ENCODE measurements at places on chromosomes 5 and 9.

DNA sequence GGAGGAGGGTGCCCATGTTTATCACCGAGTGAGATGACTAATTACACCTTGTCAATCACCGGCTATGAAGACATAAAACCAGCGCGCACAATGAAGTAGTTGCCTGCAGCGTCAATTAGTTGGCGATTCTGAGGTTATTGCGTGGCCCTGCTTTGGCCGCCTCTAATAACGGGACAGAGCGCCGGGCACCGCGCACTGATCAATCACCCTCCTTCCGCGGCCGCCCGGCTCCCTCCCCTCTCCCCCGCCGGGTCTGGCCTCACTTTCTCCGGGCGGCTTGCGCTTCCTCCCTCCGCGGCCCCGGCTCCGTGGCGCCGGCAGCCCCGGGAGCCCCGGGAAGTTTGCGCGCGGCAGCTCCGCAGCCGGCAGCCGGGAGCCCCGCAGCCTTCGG, 3.3 kb upstream of the LHX2 start:
- DNase-seq = no peak

GRCh38 chr5:952597-953271, 55.9 kb upstream of the NKD2 start:
- no peak for DNase-seq

- no peak for DNase-seq
Observed at GRCh38 chr5:82684165-82684564, 393.0 kb downstream of the TMEM167A start.

DNA sequence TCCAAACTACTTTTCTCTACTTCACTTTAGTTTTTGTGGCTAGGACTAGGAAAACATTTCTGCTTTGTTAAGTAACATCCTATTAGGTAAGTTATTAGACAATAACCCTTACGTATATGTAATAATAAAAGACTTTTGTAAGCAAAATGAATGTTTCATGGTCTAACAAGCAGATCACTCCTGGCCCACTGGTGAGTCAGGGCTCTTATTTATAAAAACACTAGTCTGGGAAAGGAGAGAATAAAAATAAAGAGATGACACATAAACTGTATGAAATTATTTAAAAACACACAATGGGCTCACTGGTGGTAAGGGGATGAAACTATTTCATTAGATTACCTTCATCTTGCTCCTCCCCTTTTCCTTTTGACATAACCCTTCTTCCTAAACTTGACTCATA, 2212.2 kb upstream of the ACO1 start:
- no peak for DNase-seq

DNA sequence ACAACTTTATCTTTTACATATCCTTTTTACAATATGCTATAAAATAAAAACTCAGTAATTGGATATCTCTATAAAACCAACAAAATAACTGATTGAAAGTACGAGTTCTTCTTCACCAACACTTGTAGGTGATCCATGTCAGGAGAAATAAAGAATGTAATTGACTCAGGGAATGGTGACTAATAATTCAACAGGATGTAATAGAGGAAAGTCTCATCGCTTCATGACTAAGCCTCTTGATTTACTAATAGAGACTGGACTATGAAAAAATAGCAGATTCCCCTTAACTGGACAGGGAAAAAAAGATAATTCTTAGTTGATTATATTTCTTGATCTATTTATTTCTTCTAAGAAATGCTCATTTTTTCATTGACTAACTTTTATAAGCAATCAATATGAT, 507.7 kb upstream of the PTGER4 start:
- no peak for DNase-seq

GRCh38 chr9:33227008-33227398, 13.0 kb upstream of the SPINK4 start:
- peak; percentile 39 for DNase-seq

DNA sequence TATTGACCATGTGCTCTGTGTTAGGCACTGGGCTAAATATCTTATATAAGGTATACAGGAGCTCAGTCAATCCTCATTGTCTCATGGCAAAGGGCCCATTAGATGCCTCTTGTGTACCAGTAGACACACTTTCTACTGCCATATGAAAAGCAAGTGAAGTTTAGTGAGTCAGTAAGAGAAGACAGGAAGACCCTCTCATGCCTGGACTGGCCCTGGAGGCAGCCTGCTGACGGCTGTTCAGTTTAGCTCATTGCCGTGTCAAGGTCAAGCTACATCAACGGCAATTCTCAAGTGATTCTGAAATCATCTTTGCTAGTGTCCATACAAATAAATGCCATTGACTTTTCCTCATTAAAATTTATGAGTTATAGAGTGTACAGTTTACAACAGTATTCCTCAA, 237.9 kb downstream of the IRX1 start:
- DNase-seq = no peak

- no peak for DNase-seq
Observed at GRCh38 chr9:21679432-21679831, 123.0 kb upstream of the MTAP start.

DNA sequence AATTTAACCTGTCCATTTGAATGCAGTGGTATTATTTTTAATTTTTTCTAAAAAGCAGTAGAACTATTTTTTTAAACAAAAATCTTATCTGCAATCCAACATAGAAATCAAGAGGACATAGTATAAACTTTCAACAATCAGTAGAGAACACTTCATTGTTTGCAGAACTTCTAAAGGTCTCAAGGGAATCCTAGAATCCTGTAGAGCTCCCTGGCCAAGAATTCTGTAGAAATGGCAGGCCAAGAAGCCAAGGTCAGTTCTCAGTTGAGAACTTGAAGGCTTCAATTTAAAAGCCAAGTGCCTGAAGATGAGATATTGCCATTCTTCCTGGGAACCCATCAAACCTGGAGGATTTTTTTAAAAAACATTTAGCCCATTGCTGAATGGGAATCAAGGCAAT, 199.2 kb upstream of the KLF4 start:
- DNase-seq = no peak

DNA sequence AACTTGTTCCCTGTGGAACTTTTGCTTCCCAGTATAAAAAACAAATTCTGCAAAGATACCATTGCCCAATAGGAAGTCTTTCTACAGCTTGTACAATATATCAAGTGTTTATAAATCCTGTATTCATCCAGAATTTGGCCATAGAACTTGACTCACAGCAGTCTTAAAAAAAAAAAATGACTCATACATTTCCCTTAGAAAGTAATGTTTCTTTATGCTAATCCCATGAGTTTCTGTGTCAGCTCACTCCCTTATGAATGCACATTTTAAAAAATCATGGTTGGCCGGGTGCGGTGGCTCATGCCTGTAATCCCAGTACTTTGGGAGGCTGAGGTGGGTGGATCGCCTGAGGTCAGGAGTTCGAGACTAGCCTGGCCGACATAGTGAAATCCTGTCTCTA, 89.3 kb upstream of the DMRT1 start:
- DNase-seq = no peak

GRCh38 chr5:55343609-55344008, 35.8 kb downstream of the MTREX start:
- no peak for DNase-seq

DNA sequence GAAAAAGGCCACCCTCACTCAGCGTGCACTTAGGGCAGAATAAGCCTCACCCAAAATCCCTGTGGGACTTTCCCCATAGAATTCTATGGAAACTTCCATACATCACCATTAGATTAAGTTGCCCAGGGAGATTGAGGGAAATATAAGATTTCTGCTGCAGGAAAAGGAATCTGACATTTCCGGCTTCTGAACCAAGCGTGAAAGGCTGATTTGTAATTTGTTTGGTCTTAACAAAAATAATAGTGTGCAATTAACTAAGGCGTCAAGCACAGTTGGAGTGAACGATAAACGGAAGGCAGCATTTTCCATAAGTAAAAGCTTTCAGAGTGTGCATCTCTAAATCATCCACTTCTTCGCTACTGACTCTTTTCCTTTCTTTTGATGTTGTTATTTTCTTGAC, 14.0 kb downstream of the UBE2QL1 start:
- DNase-seq = no peak

DNA sequence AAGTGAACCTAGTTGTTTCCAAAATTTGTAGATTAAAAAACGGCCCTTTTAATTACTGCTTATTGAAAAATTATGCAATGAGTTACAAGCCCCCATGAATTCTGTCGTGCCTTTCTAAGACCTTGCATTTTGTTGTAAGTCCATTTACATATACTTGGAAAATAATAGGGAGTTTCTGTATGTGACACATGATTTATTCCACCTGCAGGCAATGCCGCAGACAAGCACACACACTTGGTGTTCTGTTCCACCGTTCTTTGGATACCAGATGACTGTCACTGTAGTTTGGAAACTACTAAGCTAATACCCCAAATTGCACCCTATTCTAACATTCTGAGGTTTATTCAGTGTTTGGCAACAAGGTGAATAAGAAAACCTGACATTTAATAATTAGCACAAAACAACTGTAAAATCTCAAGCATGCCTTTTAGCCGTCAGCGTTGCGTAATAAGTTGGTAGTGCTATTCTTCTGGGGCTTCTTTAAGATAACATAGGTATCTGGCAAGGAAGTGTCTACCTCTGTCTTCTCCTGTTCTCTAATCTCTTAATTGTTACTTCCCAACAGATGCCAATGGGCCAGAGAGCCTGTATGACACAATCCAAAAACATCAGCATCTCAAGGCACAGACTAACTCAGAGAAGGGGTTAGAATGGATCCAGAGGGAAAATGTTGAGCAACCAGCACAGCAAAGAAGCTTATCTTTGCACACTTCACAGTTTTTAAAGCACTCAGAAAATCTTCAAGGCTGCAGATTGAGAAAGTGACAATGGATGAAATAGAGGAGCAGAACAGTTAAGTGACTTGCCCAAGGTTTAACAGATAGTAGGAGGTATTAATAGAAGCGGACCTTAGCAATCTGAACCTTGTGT, 48.2 kb upstream of the DPYSL3 start:
- no peak for DNase-seq

- peak; percentile 67 for DNase-seq
Observed at GRCh38 chr9:89999534-90000370, 394.9 kb downstream of the GADD45G start.

DNA sequence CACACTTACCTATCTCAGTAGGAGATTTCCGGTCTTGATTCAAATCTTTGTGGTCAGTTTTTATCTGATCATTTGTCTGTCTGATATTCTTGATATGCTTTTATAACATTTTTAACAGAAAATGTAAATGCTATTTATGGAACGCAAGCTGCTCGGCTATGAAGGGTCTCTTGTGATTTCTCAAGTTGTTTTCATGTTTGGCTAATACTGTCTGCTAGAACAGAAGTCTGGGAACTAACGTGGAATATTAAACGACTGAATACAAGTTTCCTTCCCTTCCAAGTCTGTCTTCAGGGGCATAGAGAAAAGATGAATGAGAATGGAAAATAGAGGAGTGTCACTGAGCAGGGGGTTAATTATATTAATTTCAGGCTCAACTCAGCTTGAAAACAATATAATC, 27.6 kb downstream of the SNCAIP start:
- no peak for DNase-seq

DNA sequence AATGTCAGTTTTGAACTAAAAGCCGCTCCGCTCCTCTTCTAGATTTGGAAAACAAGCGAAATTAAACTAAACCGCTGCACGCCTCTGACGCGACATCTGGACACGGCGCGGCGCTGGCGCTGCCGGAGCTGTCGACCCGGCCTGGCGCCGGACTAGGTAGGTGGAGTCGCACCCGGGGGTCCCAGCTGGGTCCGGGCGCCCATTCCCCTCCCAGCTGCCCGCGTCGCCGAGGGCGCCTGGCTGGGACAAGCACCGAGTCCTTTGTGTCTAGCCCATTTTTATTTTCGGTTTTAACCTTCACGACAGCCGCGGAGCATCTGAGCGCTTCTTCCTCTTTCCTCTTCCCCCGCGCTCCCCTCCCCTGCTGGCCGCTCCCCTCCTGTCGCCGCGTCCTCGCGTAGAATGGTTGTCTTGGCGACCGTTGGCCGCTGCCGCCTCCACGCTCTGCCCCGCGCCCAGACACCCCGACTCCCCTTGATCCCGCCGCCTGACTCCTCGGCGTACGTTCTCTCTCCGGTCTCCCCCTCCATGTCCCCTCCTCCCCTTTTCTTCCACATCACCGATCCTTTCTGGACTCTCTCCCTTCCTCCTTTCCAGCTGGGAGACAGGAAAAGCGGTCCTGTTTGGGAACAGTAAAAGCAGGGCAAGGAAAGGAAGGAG, 545 bp downstream of the CDKN2B-AS1 start:
- DNase-seq = peak; percentile 90

DNA sequence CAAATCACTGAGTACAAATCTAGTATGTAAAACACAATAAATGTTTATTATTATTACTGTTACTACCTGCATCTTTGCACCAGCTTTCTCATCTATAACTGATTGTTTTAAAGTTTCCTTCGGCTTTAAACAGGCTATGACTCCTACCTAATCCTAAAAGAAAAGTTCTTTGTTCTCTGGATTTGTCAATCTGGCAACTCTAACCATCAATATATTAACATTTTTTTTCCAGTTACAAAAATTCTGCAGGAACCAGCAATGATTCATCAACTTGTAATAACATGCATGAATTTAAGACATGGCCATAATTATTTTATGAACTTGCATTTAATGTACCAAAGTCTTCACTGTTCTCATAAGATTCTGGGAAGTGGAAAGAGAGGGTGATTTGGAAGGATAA, 228.5 kb downstream of the PIK3R1 start:
- DNase-seq = no peak

- DNase-seq = peak; percentile 82
Observed at GRCh38 chr9:132381966-132382541, 24.6 kb downstream of the TTF1 start.

DNA sequence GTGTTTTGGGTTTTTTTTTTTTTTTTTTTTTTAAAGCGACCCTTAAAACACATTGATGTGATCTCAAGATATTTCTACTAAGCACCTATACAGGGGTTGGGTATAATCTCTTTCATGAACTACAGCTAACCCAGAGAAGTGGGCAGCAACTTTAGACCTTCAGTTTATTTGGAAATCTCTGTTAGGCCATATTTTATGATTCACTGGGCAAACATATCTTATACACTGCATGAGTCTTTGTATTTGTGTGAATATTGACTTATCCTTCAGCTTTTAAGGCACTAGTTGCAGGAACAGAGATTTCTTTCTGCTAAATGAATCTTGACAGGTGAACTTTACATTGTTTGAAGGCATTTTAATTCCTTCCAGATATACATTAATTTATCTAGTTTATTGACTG, 194.4 kb downstream of the ARRDC3 start:
- no peak for DNase-seq

DNA sequence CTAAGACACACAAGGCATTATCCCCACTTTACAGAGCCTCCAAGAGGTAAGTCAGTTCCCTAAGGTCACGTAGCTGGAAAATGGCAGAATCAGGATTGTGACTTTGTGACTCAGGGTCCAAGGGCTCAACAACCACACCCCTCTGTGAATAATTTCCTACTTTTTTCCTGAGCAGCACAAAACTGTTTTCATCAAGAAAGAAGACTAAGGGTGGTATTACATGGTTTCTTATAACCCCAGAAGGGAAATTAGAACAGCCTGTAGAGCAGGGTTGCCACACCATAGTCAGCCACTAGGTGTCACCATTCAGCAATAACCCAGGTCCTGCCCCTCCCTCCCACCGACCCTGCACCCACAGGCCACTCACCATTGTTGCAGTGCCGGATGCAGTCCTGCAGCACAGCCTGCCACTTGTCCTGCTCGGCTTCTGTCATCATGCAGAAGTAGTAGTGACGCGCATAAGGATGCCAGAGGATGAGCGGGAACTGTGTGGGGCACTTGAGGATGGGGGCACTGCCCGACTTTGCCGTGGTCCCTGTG, 72.1 kb downstream of the LRSAM1 start:
- no peak for DNase-seq

GRCh38 chr5:143297756-143298155, 105.7 kb downstream of the NR3C1 start:
- no peak for DNase-seq
